ENCODE measurements at places on chromosomes 6 and 20.
A peak's percentile ranks its signal among the peaks of the same experiment; 100 is the strongest.

DNA sequence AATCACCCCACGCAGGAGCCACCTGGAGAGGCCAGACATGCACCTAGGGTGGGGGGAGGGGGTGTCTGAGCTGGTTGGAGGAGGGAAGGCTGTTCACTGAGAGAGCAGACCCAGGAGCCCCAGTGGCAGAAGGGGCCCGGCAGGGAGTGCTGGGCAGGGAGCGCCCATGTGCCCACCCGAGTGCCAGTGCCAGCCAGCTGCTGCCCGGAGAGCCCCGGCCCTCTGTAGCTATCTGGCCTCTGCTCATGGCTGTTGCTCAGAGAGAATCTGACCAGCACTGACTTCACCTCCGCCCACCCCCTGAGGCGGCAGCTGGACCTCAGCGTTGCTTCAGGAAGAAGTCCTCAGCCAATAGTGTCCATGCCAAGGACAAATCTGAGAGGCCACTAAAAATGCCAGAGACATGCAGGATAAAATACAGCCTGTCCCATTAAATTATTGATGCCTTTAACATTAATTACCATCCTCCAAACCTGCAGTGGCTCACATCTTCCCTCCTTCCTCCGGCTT lies 22.8 kb downstream of the SLC17A9 start:
- peaks cover 100% of the 10 kb centered on the region for H3K27me3 ChIP-seq
- no peak overlapping the region for H3K4me3 ChIP-seq
- H3K4me1 ChIP-seq, result no peaks in the 10 kb centered on the region
- H3K36me3 ChIP-seq, result no peaks in the 10 kb centered on the region
- no peak overlapping the region for H3K27ac ChIP-seq

DNA sequence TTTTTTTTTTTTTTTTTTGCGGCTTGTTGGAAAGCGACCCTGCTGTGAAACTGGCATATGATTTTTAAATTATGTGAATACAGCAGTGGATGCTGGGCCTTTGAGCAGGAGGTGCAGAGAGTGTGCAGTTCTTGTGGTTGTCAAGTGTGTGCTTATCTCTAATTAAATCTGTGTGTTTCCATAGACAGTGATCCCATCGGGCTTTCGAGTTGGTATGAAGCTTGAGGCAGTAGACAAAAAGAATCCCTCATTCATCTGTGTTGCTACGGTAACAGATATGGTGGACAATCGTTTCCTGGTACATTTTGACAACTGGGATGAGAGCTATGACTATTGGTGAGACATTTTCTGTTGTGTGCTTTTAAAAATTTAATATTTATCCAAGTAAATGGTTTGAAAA lies 52.4 kb downstream of the L3MBTL3 start:
- no peak for DNase-seq
- peaks cover 7% of the 10 kb centered on the region for H3K36me3 ChIP-seq
- no peaks in the 10 kb centered on the region for H3K4me1 ChIP-seq
- H3K27me3 ChIP-seq, result no peaks in the 10 kb centered on the region
- no peak overlapping the region for H3K4me3 ChIP-seq

DNA sequence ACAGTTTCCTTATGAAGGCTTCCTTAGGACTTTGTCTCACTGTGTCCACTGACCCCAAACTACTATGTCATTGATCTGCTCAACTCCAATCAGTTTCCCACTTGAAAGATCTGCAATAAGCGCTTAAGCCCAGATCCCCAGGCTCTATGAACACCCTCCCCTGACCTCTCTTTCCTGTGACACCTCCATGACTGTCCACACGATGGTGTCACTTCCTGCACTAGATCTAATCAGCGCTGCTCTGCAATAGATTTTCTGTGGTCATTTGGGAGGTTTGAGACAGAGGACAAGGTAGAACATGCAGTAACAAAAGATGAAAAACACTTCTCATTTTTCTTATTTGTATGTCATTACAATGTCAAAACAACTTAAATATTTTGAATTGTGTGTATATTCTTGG lies 304.6 kb upstream of the AGPAT4 start:
- no peaks in the 10 kb centered on the region for H3K36me3 ChIP-seq
- no peak overlapping the region for H3K27ac ChIP-seq
- no peak for DNase-seq
- H3K27me3 ChIP-seq, result no peaks in the 10 kb centered on the region
- H3K4me3 ChIP-seq, result no peak overlapping the region

GRCh38 chr6:21634582-21634981 lies 41.0 kb downstream of the SOX4 start:
- H3K27ac ChIP-seq, result no peak overlapping the region
- no peaks in the 10 kb centered on the region for H3K27me3 ChIP-seq
- H3K4me1 ChIP-seq, result no peaks in the 10 kb centered on the region
- no peak overlapping the region for H3K4me3 ChIP-seq
- no peak for DNase-seq
- H3K36me3 ChIP-seq, result no peaks in the 10 kb centered on the region

DNA sequence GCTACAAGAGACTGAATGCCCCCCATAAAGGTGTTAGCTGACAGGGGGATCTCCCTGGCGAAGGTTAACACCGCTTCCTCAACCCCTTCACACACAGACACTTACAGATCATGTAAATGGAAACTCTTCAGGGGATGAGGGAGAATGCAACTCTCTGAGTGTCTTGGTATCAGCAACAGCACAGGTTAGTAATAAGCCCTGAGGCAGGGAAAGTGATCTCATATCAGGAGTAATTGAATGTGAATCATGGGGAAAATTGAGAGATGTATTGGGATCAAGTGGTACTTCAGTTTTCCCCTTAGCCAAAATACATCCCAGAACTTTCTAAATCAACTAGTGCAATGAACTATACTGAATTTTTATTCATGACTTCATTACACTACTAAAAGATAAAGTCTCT lies 23.8 kb downstream of the OR2J3 start:
- H3K4me1 ChIP-seq, result no peaks in the 10 kb centered on the region
- H3K4me3 ChIP-seq, result no peak overlapping the region

DNA sequence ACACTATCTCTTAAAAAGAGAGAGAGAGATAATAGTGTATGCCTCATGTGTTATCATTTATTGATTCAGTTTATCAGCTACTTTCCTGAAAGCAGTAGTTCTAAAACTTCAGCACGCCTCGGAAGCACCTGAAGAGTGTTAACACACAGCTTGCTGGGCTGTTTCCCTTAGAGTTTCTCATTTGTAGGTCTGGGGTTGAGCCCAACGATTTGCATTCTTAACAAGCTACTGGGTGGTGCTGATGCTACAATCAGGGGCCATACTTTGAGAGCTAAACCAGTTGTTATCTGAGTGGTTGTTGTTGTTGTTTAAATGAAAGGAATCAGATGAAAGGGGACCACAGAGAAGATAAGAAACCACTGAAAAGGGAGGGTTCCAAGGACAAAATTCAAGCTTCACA lies 32.6 kb downstream of the SIM1 start:
- H3K36me3 ChIP-seq, result no peaks in the 10 kb centered on the region
- H3K4me3 ChIP-seq, result no peak overlapping the region
- no peaks in the 10 kb centered on the region for H3K4me1 ChIP-seq
- no peak for DNase-seq

DNA sequence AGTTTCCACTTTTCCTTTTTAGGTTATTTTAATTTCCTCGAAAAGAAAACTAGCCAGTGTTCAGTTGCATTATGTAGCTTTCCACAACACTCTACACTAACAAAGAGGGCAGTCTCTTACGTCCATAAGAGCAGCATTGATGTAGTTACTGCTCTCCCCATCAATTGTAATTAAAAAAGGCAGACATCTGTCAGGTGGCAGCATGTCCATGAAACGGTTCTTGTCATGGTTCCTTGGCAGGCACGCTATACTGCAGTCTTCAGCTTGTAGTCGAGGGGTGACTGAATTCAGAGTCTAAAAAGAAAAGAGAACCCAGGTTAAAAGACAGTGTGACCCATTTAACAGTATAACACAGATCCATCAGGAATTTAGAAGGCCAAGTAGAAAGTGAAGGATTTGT lies 80.1 kb upstream of the THEMIS start:
- no peak overlapping the region for H3K4me3 ChIP-seq
- H3K4me1 ChIP-seq, result no peaks in the 10 kb centered on the region
- H3K27ac ChIP-seq, result no peak overlapping the region
- no peak for DNase-seq

GRCh38 chr20:16601047-16601446 lies 27.8 kb upstream of the KIF16B start:
- DNase-seq, result no peak
- no peak overlapping the region for H3K27ac ChIP-seq
- no peaks in the 10 kb centered on the region for H3K27me3 ChIP-seq
- no peak overlapping the region for H3K4me3 ChIP-seq

- DNase-seq, result no peak
- H3K27me3 ChIP-seq, result no peaks in the 10 kb centered on the region
- no peaks in the 10 kb centered on the region for H3K36me3 ChIP-seq
- H3K4me1 ChIP-seq, result peaks cover under 1% of the 10 kb centered on the region
- no peak overlapping the region for H3K4me3 ChIP-seq
These were observed 16.5 kb upstream of the NTSR1 start for GRCh38 chr20:62692176-62692575.

DNA sequence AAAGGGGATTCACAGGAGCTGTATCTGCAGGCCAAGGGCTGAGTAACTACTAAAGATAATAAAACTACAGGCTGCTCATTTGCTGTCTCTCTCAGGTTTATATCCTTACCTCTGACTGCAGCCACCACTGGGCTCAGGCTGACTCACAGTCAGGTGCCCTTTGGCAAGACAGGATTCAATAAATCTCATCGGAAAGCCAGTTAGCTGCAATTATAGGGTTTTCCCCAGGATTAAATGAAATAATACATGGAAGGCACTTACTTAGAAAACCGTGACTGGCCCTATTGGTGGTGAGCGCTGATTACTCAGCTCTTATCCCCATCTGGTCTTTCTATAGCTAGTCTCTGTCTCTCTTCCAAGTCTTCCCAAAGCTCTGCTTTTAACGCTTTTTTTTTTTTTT lies 26.4 kb downstream of the RMND1 start:
- no peak for DNase-seq
- H3K4me1 ChIP-seq, result no peaks in the 10 kb centered on the region
- peaks cover 64% of the 10 kb centered on the region for H3K36me3 ChIP-seq
- no peaks in the 10 kb centered on the region for H3K27me3 ChIP-seq
- no peak overlapping the region for H3K4me3 ChIP-seq

DNA sequence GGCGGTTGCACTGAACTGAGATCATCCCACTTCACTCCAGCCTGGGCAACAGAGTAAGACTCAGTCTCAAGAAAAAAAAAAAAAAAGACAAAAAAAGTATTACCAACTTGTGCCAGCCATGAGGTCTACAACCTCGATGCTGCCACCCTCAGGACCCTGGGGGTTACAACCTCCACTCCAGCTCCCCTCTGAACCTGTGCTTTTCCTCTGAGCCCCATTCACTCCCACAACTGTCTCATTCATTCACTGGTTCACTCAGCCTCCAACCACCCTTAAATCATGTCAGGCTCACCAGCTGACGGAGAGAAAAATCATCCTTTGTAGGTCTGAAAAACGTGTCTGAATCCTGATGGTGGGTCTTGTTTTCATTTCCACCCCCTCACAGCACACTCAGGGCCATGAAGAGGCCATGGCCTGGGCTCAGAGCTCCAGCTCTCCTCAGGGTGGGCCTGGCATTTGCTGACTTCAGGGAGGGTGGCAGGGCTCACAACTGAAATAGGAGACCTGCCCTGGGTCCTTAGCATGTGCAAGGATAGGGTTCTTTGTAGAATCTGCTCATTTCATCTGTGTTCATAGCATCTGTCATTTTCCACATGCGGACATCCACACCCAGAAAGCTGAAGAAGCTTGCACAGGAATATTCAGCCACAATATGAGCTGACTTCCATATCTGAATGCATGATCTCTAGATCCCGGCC lies 1.9 kb upstream of the ULBP1 start:
- no peaks in the 10 kb centered on the region for H3K36me3 ChIP-seq
- peaks cover 93% of the 10 kb centered on the region for H3K27me3 ChIP-seq
- H3K4me3 ChIP-seq, result no peak overlapping the region
- H3K4me1 ChIP-seq, result peaks cover 18% of the 10 kb centered on the region
- H3K27ac ChIP-seq, result no peak overlapping the region
- no peak for DNase-seq

GRCh38 chr6:134372603-134373281 lies 54.8 kb upstream of the SGK1 start:
- peak; percentile 71 for DNase-seq
- H3K36me3 ChIP-seq, result no peaks in the 10 kb centered on the region
- no peaks in the 10 kb centered on the region for H3K4me1 ChIP-seq
- no peak overlapping the region for H3K4me3 ChIP-seq

GRCh38 chr6:17429383-17430061 lies 36.1 kb downstream of the CAP2 start:
- no peak overlapping the region for H3K27ac ChIP-seq
- H3K4me3 ChIP-seq, result no peak overlapping the region
- no peaks in the 10 kb centered on the region for H3K4me1 ChIP-seq
- no peak for DNase-seq

- H3K4me3 ChIP-seq, result no peak overlapping the region
- H3K36me3 ChIP-seq, result no peaks in the 10 kb centered on the region
These were observed 23.1 kb upstream of the MAS1L start for GRCh38 chr6:29510746-29511300.

DNA sequence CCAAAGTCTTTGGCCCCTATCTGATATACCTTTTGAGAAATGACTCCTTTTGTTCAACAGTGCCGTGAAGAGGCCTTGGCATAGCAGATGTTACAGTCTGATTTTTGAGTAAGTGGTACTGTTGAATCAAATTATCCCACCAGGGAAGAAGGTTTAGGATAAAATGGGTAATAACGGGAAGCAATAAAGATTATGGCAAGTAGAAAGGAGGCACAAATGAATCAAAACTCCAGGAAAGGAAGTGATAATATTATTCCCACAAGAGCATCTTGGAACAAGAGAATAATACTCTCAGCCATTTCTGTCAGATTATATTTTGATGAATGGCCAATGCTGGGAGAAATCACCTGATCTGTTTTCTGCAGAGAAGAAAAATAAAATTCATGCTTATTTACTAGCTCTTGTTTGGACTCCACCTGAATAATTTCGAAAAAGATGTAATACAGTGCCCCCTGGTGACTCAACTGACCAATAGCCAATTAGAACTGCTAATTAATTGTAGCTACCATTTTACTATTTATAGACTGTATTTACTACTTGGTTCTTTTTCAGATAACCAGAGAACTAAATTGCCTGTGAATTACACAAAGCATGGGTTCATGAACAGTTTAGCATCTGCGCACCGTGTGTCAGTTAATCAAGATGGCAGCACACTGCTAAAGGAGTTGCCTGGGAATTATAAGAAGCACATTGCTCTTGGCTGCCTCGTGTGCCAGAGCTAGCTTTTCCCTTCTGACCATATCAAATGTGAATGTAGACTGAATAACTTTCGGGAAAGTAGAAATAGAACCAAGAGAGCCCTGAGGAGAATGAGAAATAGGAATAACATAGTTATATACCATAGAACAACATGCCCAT lies 78.5 kb upstream of the TRDN start:
- no peak overlapping the region for H3K4me3 ChIP-seq
- H3K27me3 ChIP-seq, result no peaks in the 10 kb centered on the region
- H3K27ac ChIP-seq, result no peak overlapping the region
- DNase-seq, result no peak
- H3K4me1 ChIP-seq, result peaks cover 3% of the 10 kb centered on the region
- no peaks in the 10 kb centered on the region for H3K36me3 ChIP-seq

- no peak for DNase-seq
- no peak overlapping the region for H3K27ac ChIP-seq
- H3K36me3 ChIP-seq, result no peaks in the 10 kb centered on the region
- no peak overlapping the region for H3K4me3 ChIP-seq
- no peaks in the 10 kb centered on the region for H3K27me3 ChIP-seq
These were observed 56.8 kb downstream of the BANF2 start for GRCh38 chr20:17756529-17756928.

Measured in tibial nerve (tissue), 4 donors.